RCC 7860 (cell line): ENCODE measurements at places on chromosomes 12 and 14.

GRCh38 chr14:69495341-69495921 is 10.9 kb downstream of the PLEKHD1 start:
- no peak for DNase-seq

GRCh38 chr14:44701563-44702263 is 194.6 kb upstream of the FSCB start:
- DNase-seq, result peak; percentile 85

GRCh38 chr12:3097186-3097804 is 20.1 kb downstream of the TSPAN9 start:
- DNase-seq, result peak; percentile 16

DNA sequence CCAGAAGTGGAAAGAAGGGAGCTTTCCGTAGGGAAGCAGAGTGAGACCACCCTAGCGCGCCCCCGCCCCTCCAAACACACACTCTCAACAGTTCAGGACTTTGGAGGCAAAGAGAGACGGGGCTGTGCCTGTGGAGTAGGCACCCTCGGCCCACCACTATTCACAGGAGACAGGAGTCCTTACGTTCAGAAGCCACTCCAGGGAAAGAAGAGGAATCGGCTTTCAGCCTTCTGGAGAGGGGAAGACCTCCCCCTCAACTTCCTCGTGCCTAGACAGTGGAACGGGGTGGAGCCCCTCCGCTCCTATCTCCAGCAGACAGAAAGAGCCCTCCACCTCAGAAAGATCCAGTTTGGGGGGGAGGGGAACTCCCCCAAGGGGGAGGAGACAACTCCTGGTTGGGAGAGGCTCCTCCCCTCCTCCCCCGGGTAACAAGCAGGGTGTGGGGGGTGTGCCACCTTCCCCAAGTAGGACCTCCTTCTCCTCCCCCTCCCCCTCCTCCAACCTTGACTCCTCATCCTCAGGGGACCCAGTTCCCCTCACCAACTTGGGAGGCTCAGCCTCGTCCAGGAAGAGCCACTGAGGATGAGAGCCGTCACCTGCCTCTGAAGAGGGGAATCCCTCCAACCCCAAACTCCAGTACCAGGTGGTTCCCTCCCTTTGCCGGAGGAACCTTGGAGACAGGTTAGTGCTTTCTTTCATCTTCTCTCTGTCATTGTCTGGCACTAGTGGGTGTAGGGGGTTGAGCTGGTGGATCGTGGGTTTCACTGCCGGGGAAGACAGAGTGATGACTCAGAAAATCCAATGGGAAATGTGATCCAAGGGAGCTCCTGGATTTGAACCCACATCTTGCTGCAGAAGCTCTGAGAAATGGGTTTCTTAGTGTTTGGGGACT is 883 bp downstream of the FOXJ2 start:
- peak; percentile 9 for DNase-seq

DNA sequence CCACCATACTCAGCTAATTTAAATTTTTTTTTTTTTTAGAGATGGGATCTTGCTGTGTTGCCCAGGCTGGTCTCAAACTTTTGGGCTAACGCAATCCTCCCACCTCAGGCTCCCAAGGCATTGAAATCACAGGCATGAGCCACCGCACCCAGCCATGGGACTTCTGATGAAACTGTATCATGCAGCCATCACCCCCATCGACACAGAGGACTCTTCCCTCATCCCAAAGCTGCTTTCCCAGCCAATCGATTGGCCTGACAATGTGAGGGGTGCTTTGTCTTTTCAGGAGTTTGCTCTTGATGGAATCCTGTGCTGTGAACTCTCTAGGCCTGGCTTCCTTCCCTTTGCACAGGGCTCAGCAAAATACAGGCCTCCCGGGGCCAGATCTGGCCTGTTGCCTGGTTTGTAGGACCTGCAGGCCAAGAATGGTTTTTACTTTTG is 59.6 kb upstream of the NCOR2 start:
- DNase-seq, result no peak

GRCh38 chr14:21634840-21635239 is at the start of gene OR10G2:
TSS of gene OR10G2 (minus strand) at chr14:21634940. CDS start at chr14:21634842, 98 bp downstream.
- no peak for DNase-seq
